ENCODE measurements at places on chromosomes 6 and 20.

GRCh38 chr20:6074145-6074561, 20.3 kb upstream of the LRRN4 start:
- DNase-seq: no peak

DNA sequence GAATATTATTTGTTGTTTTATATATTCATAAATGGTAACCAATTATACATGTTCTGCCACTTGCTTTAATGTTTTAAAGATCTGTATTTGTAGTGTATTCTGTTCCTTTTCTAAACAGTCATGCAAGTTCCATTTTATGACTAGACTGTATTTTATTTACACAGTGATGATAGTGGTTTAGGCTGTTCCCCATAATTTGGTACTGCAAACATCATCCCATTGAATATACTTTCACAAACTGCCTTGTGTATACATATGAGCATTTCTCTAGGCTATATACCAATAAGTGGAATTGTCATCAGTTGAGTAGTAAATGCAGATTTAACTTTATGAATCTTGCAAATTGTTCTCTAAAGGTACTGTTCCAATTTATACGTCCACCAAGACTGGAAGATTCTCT, 738.0 kb downstream of the EPHA7 start:
- no peak for DNase-seq

GRCh38 chr6:154542747-154543146, 32.3 kb upstream of the CNKSR3 start:
- no peak for DNase-seq

- DNase-seq: no peak
Measured at GRCh38 chr20:17503301-17504065, 27.7 kb downstream of the BFSP1 start.

DNA sequence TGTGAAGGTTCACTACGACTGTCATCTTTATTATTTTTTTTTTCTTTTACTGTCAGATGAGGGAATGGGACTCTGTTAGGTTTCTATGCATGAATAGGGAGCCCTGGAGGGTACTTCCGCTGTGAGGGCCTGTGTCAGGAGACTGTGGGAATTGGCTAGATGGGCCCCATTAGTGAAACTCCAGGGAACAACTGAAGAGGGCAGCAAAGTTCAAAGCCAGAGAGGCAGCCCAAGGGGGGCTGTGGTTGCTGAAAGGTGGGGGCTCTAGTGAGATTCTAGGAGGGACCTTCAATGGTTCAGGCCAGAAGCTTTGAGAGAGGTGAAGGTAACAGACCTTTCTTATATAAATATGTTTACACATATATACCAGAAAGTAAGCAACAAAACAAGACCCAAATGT, 13.2 kb upstream of the EPB41L1 start:
- DNase-seq: no peak

Data from Panc1 (cell line).